HFFc6 (cell line): ENCODE measurements at places on chromosomes 16 and 17. TPM values are rescaled to one million over a fixed set of nuclear protein-coding genes. Genes with fewer than 3 reads are reported as not detected.

NOG gene
- 20.6 to 22.2 TPM (median 20.7 TPM) in 3 replicates for total RNA-seq

MEAK7 gene
- total RNA-seq = 46.0 to 52.9 TPM (median 52.7 TPM) in 3 replicates

MMP28 gene
- total RNA-seq = not detected in 3 replicates

KCNH4 gene
- not detected in 3 replicates for total RNA-seq

FAM171A2 gene
- total RNA-seq = 1.7 and 1.9 TPM in 2 replicates

SMARCE1 gene
- 128 to 145 TPM (median 131 TPM) in 3 replicates for total RNA-seq

ABCC11 gene
- total RNA-seq = 0.18 TPM in 1 of 2 replicates, not detected in the other

RASL10B gene
- total RNA-seq = 1.5 to 5.0 TPM (median 3.7 TPM) in 3 replicates

GRCh38 chr17:74215342-74215727 lies 2.0 kb downstream of the TTYH2 start:
- DNase-seq = no peak

DNA sequence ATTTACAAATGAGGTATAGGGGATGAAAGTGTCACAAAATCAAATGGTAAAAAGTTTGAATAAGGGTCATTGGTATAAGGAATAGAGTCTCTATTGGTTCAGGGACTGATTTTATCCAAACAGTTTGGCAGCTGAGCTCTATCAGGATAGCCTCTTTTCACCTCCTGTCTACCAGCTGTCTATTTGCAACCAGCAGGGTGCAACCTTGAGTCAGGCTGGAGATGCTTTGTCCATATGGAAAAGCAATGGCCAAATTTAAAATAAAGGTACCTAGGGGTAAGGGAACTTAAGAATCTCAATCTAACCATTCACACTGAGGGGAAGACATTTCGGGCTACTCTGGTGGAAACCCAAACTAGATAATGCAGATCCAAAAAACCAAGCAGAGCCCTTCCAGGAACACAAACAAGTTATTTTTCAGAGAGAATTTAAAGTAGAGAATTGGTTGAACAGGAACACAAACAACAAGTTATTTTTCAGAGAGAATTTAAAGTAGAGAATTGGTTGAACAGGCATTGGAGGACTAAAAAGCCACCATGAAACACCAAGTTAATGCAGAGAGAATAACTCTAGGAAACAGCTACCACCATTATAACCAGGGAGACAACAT lies 12.6 kb upstream of the CA10 start:
- DNase-seq = no peak

DNA sequence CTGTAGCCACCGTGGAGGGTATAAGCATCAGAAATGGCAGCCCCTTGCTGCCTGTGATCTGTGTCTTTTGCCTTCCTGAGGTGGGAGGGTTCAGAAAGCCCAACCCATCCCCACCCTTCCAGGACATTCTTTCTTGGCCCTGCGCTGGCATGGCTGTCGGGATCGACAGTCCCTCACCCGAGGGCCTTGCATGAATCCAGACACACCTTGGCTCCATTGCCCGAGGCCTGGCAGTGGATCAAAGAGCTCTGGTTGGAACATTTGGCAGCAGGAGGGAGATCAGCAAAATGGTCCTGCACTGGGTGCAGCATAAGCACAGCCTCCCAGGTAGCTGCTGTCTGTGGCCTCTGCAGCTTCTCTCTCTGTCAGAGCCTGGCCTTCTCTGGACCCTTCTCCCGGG lies 246.6 kb upstream of the MAF start:
- DNase-seq = no peak

- DNase-seq = no peak
Measured at GRCh38 chr17:67265436-67266019, 20.5 kb upstream of the HELZ start.

DNA sequence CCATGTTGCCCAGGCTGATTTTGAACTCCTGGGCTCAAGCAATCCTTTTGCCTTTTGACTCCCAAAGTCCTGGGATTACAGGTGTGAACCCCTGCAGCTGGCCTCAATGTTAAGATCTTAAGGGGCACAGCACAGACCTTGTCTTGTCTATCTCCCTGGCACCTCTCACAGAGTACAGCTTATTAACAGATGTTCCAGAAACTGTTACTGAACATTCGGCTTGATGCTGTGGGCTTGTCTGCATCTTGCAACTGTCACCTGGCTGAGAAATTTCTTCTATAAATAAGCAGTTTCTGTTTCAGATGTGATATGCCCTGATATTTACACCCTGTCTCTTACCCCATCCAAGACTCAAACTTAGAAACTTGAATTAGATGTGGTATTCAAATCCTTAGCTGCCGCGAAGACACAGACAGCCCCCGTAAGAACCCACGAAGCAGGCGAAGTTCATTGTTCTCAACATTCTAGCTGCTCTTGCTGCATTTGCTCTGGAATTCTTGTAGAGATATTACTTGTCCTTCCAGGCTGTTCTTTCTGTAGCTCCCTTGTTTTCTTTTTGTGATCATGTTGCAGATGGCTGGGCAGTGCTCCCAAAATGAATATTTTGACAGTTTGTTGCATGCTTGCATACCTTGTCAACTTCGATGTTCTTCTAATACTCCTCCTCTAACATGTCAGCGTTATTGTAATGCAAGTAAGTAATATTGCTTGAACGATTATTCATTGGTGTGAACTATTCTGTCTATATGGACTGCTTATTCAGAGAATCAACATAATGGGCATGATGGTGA lies at the start of gene TNFRSF17:
TSS of gene TNFRSF17 (plus strand) at position 450 of the 791 bp plus-strand sequence. CDS start at position 565, 115 bp downstream.
- DNase-seq = peak; percentile 13

DNA sequence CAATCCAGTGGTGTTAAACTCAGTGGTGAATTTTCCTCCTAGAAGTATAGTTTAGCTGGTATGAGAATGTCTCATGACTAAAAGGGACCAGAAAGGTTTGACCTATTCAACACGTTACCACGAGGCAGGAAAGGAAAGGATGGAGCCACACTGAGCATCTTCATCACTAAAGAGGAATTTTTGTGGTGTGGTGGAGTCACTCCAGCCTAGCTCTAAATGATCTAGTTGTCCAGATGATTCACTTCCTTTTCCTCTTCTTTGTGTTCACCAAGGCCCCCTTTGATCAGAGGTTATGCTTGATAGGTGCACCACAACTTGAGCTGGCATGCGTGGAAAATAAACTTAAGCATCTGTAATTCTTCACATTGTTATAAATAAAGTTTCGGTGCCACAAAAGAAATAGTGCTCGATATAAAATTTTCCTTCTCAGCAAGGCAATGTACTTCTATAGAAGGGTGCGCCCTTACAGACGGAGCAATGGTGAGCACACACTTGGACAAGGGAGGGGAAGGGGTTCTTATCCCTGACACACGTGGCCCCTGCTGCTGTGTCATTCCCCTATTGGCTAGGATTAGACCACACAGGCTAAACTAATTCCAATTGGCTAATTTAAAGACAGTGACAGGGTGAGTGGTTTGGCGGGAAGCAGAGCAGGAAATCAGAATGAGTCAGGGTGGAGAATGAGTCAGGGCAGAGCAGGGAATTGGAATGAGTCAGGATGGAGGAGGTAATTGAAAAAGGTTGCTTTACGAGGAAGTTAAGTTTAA lies 254.6 kb downstream of the HS3ST3A1 start:
- DNase-seq = peak; percentile 99

DNA sequence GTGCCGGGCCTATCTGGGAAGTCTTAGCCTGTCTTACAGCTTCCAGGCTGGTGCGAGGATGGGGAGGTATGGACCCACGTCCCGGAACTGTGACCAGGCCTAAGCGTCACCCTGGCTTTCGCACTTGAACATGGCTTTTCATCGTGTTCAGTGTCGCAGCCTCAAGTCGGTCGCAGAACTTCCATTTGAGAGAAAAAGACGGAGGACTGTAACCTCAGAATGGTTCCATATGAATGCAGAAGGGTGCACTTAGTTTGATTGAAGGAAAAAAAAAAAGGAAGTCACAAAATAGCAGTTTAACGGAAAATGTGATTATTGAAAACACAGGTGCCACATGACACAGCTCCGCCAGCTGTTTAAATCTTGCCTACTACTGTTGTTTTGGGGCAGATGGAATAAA lies 30.2 kb upstream of the JPT2 start:
- DNase-seq = no peak

- no peak for DNase-seq
Measured at GRCh38 chr17:12048843-12049473, 28.3 kb downstream of the MAP2K4 start.

GRCh38 chr17:39863918-39864746 lies at the start of gene IKZF3:
TSS of gene IKZF3 (minus strand) at chr17:39864312. CDS start at chr17:39864126, 186 bp downstream.
- no peak for DNase-seq

DNA sequence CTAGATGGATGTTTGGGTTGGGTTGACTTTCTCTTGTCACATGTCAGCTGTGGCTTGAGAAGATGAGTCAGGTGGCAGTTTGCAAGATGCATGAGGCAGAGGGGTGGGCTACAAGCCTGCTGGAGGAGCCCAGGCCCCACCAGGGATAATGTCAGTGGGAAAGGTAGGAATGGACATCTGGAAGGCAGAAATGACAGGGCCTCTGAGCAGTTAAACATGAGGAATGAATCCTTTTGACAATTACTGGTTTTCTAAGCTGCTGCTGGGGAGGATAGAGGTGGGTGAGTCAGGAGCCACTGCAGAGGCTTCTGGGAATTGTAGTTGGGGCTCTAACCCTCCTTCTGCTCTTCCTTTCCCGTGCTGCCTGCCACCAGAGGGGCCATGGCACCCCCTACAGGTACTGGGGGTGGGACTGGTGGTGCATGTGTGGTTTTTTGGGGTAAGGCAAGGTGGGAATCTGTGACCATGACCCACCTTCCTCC lies 15.7 kb downstream of the SLC52A1 start:
- DNase-seq = no peak

DNA sequence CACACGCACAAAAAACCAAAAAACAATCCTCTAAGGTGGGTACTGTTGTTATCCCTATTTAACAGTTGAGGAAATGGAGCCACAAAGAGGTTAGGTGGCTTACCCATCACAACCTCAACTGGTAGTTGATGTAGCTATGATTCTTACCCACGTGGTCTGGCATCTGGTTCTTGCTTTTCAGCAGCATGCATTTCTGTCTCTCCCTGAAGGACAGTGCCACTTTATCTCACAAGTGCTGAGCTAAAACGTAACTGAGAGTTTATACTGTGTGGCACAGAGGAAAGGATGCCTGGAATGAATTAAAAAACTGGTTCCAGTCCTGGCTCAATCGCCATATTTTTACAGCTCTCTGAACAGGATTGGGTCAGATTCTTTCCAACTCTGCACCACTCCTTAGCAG lies 1.9 kb upstream of the CORO6 start:
- no peak for DNase-seq

GRCh38 chr16:65010125-65010524 lies 111.7 kb downstream of the CDH11 start:
- no peak for DNase-seq

- no peak for DNase-seq
Measured at GRCh38 chr17:44207319-44207718, 7.6 kb upstream of the ATXN7L3 start.

DNA sequence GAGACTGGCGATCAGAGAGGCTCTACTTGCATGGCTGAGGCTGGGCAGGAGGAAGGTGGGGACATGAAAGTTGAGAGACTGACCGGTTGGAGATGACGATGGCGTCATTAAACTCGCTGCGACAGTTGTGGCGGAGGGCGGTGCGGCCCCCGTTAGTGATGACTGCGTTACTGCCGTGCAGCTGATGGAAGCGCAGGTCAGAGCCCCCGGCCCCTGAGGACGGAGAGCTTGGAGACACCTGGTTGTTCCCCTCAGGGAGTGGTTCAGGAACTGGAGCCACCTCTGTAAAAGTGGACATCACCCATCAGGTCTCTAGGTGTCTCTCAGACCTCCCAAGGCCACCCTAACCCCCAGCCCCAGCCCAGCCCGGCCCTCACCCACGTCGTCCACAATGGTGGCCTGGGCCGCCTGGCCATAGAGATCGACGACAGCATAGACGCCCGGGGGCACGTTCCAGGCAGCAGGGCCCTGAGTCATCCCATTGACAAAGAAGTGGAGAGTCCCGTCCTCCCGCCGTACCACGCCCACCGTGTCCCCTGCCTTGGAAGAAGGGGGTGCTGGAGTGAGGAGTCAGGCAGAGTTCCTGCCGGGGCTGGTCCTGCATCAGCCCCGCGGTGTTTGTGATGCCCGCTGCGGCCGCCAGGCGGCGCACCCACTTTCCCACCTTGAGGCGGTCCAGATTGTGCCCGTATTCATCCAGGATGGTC lies 5.3 kb downstream of the NEURL4 start:
- peak; percentile 21 for DNase-seq

GRCh38 chr16:78879011-78879410 lies 721.5 kb downstream of the MAF start:
- DNase-seq = no peak

DNA sequence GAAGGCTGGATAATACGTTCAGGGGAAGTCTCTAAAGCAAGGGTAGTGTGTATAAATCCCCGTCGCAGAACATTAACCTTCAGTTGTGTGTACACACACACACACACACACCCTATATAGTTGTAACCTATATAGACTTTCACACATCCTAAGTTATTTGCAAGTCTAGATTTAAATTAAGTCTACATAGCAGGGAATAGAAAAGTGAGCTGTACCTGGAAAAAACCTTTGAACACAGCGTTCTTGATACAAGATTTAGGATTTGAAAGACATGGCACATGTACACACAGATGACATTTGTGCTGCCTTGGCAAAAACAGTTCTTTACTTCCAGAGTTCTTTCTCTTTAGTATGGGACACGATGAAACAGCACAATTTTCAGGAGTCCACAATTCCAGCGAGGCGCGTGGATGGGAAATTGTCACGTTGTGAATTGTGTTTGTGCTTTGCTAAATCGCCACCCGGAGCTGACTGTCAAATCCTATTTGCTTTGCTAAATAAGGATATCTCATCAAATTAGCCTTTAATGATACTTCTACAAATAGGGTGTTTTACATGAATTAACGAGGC lies 233.9 kb downstream of the MRTFB start:
- no peak for DNase-seq

DNA sequence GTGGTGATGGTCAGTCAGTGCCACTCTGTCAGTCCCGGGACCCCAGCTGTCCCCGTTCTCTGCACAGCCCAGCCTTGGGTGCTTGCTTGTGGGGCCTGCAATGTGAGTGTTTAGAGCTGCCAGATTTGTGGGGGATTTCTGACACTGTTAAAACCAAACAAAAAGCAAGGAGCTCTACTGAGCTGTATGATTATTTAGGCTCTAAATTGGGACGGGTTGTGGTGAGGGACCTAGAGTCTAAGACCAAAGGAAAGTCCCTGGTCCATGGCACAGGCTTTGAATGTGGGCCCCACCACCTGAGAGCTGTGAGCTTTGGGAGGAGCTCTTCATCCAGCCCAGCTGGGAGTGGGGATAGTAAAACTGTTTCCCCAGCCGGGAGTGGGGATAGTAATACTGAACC lies 63.3 kb downstream of the KSR1 start:
- no peak for DNase-seq

GRCh38 chr16:48206594-48207242 lies 37.4 kb upstream of the LONP2 start:
- DNase-seq = no peak

DNA sequence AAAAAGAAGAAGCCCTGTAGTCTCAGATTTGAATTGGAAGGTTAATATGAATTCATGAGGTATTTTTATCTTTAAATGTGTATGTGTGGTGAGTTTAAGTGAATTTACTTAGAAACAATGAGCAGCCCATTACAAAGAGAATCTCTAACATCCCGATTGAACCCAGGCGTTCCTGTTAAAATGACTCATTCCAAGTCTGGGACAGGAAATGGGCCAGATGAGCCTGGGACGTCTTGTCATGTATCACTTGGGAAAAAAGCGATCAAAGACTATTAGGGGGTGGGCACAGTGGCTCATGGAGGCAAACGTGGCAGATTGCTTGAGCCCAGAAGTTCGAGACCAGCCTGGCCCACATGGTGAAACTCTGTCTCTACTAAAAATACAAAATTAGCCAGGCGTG lies 81.6 kb downstream of the SEC14L1 start:
- no peak for DNase-seq

- DNase-seq = no peak
Measured at GRCh38 chr16:28261942-28262341, 30.4 kb upstream of the SBK1 start.

GRCh38 chr17:75059369-75060345 lies 12.6 kb downstream of the KCTD2 start:
- peak; percentile 74 for DNase-seq
